ENCODE measurements at places on chromosomes 13 and 19. TPM values are rescaled to one million over a fixed set of nuclear protein-coding genes. Genes with fewer than 3 reads are reported as not detected.

The GDF15 gene
- polyA plus RNA-seq, result 57.7 TPM

The CPB2 gene
- 0.53 TPM for polyA plus RNA-seq

The PSG6 gene
- polyA plus RNA-seq, result not detected

The CGB5 gene
- polyA plus RNA-seq, result not detected

The SYCN gene
- polyA plus RNA-seq, result 1,825 TPM

Data from pancreas (tissue), 10 donors.